ENCODE measurements at places on chromosomes 16 and 17.

DNA sequence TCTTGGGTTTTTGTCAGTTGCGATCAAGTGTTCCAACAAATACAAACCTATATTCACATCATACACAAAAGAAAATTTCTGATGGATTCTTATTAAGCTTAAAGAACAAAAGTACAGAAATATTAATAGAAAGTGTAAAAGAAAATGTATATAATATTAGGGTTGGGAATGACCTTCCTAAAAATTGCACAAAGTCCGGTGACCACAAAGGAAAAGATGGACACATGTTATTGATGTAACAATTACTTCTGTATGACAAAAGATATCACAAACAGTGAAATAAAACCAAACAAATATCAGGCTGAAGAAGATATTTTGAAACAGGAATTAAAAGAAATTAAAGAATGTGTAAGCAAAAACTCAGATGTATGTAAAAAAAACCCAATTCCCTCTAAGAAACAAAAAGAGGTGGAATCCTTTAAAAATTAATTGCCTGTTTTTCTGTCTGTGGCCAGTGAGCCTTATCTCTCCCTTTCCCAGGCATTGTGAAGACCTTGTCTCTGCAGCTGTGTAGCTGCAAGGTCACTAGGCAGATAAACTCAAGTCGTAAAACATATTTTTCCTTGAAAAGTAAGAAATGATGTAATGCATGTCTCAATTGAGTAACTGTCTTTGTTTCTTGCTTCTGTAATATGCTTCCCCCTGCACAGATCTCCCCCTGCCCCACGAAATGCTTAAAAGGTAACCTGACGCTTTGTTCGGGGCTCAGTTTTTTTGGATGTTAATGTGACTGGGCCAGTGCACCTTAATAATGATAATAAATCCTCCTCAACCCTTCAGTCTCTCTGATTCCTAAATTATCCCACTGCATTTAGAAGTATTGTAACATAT lies 2.8 kb downstream of the ST6GALNAC1 start:
- DNase-seq, result no peak

GRCh38 chr17:15947271-15947670 lies 2.3 kb downstream of the ADORA2B start:
- DNase-seq, result no peak

DNA sequence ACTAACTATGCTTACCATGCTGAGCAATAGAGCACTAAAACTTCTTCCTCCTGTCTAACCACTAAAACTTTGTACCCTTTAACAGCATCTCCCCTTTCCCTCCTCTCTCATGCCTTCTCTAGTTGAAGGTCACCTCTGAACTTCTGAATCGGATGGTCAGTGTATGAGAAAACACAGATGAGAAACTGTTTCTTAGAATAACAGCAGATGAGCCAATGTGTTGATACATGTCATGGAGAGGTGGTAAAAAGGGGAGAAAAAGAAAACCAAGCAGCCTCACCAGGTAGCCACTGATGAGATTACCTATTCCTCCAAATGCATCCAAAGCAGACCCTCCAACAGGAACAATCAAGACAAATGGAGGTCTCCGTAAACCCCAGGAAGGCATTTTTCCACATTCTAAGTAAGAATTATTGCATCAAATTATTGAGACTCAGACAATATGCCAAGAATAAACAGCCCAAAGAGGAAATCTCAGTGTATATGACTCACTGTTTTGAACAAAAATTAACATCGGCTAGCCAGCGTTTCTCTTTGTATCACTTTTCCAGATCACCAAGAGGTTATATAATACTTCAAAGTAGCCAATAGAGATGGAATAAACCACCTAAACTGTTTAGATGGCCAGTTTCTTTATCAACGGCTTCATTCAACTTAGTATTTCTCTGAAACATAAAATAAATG lies 793.3 kb upstream of the SOX9 start:
- no peak for DNase-seq

DNA sequence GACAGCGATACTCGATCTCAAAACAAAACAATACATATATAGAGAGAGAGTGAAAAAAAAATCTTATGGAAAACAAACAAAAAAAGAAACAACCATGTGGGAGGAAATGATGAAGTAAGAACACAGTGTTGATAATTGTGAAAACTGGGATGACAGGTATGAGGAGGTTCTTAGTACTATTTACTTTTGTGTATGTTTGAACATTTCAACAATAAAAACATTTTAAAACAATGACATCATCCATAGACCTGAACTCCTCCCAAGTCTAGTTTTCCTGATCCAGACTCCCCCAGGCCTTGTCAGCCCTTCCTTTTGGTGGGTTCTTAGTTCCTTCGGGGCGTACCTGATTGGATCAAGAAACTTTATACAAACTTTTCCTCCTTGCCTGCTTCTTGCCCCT lies 51.7 kb downstream of the CCDC42 start:
- no peak for DNase-seq

DNA sequence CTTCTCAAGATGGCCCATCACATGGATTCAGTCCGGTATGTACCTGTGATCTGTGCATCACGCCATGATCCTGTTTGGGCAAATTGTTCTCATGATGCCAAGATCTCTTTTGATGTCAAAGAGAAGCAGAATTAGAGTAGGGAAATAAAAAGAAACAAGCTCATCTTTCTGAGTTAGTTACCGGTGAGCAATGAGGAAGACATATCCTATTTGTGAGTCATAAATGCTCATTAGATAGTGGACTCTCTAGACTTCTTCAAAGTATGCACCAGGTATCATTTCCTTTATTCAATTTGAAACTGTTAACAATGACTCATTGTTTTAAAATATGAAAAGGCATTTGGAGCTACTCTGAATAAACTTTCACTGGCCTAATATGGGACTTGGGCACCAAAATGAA lies 8.0 kb upstream of the KRTAP4-12 start:
- DNase-seq, result no peak

GRCh38 chr17:17141860-17142552 lies 64.1 kb downstream of the PLD6 start:
- DNase-seq, result no peak

GRCh38 chr17:10812674-10813073 lies 8.8 kb upstream of the TMEM238L start:
- no peak for DNase-seq

GRCh38 chr16:58859958-58860669 lies 126.0 kb upstream of the GOT2 start:
- no peak for DNase-seq

DNA sequence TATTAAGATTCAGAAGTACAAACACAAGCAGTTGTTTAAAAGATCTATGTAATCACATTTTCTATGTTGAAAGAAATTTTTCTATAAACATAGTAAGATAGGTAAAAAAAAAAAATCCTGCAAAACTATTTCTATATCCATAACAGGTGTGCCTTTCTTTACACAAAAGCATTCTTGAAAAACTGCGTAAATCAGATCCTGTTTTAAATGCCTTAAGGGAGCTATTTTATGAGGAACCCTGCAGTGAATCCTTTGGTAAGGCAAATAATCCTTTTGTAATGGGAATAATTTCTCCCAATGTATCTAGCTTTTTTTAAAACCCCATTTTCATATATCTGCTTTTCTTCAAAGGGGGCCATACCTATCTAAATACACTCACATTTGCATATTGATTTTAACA lies 157.3 kb downstream of the AATF start:
- DNase-seq, result no peak

GRCh38 chr17:49190932-49191331 lies 19.4 kb downstream of the GNGT2 start:
- DNase-seq, result no peak

GRCh38 chr17:56011406-56012131 lies 141.7 kb upstream of the ANKFN1 start:
- no peak for DNase-seq

GRCh38 chr17:57966246-57966645 lies 11.0 kb upstream of the CUEDC1 start:
- no peak for DNase-seq

- no peak for DNase-seq
These were observed 1.9 kb downstream of the PRAC1 start for GRCh38 chr17:48720266-48721008.

- no peak for DNase-seq
These were observed 11.9 kb downstream of the CDK5RAP3 start for GRCh38 chr17:47982645-47983390.

DNA sequence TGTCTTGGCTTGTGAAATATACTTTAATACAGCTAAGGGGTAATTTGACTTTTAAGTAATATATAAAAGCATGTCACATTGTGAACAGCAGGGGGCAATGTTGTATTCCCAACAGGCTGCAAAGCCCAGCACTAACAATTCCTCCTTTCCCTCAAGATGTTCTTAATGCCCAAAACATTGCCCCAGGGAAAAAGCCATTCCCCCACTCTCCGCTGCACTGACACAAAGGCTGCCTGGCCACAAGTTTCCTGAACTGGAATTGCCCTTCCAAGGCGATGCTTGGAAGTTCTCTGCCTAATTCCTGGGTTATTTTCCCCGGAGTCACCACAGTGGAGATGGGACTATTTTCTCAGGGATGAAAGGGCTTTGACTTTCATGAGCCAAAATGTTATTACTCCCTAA lies 27.2 kb downstream of the CLEC16A start:
- DNase-seq, result peak; percentile 76

Data from NCI-H1105 treated with DMSO at 0.1 percent for 48 hours (cell line).